ENCODE measurements at places on chromosomes 12 and 14.

DNA sequence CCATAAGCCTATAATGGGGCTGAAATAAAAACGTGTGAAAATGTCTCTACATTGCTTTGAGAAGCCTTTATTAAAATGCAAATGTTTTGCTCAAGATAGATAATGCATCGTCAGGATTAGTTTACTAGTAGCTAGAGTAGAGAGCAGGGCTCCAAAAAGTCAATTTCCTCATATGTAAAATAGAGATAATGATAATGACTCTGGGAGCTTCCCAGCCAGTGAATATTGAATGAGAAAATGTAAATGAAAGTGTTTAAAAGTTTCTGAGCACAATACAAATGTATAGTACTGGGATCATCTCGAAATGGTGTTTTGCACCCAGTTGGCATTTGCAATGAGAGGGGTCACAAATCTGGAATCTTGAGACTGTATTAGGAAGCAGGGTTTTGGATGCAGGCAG is 135.3 kb downstream of the OTOGL start:
- DNase-seq = no peak

DNA sequence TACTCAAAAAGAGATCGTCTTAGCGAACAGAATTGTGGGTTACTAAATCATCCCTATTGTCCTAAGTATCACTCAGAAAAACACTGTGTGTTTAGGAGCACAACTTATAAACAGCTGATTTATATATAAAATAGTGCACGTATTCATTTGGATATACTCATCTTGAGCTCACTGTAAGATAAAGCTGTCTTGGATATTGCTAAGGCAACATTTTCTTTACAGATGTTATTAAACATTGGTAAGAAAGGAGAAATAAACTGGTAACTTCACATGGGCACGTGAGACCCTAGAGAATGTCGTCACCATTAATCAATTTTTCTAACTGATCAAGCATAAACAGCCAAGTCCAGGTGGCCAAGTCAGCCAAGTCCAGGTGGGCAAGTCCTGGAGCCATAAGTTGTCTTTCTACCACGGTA is 1.7 kb downstream of the PAWR start:
- no peak for DNase-seq

GRCh38 chr12:41250748-41251147 is 62.6 kb downstream of the PDZRN4 start:
- DNase-seq = no peak

- DNase-seq = no peak
Observed at GRCh38 chr12:51055060-51055459, 6.9 kb downstream of the LETMD1 start.

GRCh38 chr12:82473111-82473754 is 114.9 kb downstream of the METTL25 start:
- DNase-seq = no peak

- DNase-seq = no peak
Observed at GRCh38 chr14:92866901-92867865, 55.8 kb upstream of the CHGA start.

- DNase-seq = no peak
Observed at GRCh38 chr14:22926316-22926715, 2.9 kb downstream of the PRMT5 start.

- DNase-seq = peak; percentile 64
Observed at GRCh38 chr14:74941676-74942097, 13.7 kb downstream of the PGF start.

DNA sequence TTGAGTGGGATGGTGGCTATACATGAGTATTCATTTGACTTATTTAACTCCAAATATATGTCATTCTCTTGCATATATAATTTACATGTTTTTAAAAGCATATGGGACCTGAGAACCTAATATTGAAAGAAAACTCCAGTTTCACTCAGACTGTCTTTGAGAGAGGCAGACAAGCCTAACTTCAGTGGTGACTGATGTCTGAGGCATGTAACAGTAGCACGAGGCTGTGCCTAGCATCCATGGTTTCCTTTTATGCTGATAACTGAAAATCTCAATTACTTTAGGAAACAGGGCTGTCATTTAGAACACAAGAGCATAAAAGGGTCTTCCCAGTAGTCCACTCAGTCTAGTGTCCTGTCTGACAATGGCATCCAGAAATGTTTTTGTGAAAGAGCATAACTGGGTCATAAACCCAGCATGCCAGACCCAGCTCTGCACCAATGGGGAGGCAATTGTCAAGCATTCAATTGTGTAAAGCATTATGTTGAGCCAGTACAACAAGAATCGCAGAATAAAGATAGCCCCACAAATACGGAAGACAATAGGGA is 24.3 kb downstream of the MAPK1IP1L start:
- DNase-seq = no peak

DNA sequence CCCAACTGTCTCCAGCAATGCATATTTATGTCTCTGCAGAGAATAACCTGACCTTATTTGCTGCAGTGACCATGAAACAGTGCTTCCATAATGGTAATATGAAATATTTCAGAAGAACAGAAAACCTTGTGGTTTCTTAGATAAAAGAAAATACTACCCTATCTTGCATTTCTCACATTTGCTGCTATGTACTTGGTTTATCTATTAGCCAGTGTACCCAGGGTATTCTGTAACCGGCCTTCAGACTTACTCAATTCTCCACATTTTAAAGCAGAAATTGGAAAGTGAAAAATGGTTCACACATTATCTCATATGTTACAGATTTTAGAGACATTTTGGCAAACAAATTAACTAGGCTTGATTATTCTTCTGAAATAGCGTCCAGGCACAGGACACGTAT is 57.9 kb upstream of the CCDC91 start:
- DNase-seq = no peak

- no peak for DNase-seq
Observed at GRCh38 chr12:47909839-47910465, 5.2 kb upstream of the VDR start.

GRCh38 chr14:85122690-85123089 is 407.3 kb upstream of the FLRT2 start:
- DNase-seq = no peak

DNA sequence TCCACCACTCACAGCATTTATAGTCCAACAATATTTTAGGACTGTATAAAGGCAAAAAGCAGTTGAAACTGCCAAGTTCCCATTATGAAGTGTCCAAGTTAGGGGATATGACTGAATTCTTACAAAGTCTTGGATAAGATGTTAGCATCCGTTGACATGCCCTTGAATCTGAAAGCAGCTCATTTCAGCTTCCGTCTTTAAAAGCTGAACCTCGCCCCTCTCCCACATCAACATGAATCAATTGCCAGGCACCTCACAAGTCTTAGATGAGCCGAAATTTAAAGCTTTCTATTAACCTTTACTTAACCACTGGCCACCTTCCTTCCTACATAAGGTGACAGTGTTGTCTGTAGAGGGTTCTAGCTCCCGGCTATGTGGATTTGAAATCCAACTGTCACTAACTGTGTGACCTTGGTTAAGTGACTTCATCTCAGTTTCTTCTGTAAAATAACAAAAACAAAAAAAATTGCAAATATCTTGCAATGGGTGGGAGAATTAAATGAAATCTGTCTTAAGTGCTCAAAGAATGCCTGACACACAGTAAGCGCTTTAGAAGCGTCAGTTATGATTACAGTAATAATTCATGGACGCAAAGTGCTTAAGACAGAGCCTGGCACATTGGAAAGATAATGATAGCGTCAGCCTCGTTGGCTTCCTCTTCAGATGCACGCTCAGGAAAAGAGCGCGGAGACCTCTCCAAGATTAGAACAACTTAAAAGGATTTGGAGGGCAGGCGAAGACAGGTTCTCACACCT is 1.2 kb downstream of the PPP1CC start:
- no peak for DNase-seq

- DNase-seq = no peak
Observed at GRCh38 chr14:88607829-88608228, 45.0 kb downstream of the ZC3H14 start.

DNA sequence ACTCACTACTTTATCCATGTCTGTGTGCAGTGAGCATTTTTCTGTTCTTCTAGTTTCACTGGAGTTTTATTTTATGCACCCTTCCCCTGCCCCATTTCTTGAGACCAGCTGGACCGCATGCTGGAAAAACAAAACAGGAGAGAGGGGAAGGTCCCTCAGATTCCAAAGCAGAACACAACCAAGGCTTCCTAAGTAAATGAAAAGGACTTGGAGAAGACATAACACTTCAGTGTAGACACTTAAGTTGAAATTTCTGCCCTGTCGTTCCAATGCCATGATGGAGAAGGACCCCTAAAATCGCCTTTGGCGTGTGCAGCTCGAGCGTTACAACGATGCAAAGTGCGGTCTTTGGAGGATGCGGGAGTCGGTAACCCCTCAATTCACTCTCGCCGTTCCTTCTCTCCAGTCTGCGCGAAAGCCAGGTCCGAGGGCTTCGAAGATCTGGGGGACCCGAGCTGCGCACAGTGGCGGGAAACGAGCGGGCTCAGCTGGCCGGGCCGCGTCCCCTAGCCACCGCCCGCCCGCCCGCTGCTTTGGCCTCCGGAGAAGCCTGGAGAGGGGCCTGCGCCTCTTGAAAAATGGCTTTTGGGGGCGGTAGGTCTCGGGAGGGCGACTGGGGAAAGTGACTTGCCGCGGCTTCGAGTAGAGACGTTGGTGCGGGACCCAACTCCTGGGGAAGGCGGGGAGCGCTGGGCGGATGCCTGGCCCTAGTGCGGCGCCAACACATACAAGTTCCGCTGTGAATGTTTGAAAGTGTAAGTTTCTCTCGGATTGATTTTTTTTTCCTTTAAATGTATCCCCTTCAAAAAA is 11.2 kb upstream of the HOXC13 start:
- no peak for DNase-seq

DNA sequence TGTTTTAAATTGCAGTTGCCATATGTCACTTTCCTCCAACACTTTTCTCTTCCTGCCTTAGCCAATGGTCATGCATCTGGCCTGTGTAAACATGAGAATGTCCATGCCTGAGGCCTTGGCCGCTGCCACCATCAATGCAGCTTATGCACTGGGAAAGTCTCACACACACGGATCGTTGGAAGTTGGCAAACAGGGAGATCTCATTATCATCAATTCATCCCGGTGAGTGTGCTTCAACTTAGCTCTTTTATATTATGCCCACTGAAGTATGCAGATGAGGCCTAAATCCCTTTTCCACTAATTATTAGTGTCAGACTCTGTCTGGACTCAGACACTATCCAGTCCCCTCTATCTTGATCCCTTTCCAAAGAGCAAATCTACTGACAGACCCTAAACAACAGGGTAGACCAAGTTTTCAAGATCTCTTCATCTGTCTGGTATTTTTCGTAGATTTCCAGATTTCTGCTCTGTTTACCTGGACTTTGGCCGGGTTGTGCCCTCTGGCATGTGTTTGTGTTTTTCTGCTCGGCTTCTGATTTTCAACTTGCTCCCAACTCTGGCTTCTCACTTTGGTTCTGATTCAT is 23.2 kb downstream of the AMDHD1 start:
- no peak for DNase-seq

DNA sequence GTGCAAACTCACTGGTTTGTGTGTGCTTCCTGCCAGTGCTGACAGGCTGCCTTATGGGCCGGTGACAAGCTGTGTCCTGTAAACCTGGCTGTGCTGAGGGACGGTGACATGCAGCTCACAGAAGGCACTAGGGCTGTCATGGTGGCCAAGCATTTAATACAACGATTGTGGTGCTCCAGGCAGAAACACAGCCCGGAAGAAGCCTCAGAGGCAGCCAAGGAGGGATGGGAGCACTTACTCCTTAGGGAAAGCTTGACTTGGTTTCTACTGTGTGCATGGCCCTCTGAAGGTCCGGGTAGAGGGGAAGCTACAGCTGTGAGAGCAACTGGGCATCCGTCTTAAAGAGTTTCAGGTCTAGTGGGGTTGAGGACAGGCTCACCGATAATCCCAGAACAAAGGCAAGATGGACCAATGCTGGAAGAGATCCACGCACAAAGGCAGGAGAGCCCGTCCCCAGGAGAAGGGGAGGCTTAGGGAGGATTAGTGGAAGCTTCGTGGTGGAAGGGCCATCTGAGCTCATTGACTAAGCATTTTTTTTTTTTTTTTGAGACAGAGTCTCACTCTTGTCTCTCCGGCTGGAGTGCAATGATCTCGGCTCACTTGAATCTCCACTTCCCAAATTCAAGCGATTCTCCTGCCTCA is 10.7 kb upstream of the MCRS1 start:
- DNase-seq = no peak

DNA sequence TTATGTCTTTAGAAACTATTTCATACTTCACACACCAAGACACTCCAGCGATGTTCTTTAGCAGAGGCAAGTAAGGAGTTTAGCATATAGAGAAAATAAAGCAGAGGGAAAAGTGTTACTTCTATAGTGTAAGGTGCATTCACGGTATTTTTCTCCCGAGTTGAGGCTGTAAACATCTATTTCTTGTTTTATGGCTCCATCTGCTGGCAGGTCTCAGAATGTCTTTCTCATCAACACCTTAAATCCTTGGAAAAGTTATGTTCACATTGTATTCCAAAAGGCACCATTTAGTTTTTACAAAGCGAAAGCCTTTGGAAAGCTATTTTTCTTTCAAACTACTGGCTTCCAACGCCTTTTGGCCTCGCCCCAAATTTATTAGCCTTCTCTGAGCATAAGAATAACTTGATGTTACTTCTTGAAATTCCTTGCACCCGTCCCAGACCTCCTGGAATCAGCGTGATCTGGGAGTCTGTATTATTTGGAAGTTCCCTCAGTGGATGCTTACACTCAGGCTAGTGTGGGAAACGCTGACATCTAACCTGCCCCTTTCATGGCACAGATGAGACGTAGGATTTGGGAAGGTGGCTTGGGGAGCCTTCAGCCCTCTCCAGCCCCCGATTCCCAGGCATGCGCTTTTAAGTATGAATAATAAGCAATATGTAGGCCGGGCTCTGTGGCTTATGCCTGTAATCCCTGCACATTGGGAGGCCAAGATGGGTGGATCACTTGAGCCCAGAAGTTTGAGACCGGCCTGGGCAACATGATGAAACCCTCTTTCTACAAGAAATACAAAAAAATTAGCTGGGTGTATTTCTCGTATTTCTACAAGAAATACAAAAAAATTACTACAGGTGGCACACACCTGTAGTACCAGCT is 1.9 kb upstream of the PIWIL1 start:
- no peak for DNase-seq

DNA sequence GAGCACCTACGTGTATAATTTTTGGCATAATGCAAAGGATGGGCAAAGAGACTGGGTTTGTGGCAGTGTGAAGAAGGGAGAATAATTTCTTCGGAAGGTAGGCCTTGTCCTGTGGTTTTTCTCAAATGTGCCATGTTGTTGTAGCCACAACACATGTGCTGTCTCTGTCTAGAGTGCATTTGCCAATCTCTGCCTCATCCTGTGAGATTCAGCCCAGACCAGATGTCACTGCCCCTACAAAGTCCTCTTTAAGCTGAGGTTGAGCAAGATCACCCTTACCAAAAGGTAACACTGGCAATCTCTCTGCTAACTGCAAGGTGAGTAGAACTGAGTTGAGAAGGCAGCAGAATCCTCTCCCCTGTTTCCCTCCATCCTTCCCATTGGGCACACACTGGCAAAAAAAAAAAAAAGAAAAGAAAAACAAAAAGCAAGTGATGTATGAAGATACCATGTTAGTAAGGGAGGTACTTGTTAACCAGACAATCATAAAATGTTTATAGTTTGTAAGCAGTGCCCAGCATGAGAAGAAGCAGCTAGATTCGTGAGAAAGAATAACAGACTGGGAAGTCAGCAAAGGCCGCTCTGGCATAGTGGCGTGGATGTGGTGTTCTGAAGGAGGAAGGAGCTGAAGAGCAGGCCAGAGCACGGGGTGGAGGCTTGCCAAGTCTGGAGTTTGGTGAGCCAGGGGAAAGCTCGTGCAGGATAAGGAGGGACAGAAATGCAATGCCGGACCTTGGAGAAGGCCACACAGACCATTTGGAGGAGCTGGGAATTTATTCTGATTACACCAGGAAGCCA is 18.9 kb downstream of the DYRK2 start:
- no peak for DNase-seq

All from activated naive CD4-positive, alpha-beta T cell treated with anti-CD3 and anti-CD28 coated beads, Interleukin-2, amount 50 U/mL, for 16 hours (primary cell).